ENCODE measurements at places on chromosomes 1 and 21.
A peak's percentile ranks its signal among the peaks of the same experiment; 100 is the strongest.

DNA sequence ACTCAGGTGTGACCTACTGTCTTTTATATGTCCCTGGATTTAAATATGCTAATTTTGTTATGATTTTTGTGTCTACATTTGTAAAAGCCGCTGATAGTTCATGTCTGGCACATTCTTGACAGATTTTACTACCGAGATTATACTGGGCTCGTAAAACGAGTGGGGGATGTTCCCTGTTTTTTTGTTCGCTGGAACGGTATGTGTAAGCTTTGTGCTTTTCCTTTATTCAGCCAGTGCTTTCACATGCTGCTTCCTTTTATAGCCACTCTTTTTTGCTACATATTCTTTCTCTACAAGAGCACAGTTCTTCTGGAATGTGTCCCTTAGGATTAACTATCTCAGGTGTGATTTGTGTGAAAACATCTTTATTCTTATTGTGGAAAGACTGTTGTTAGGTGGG, 46.6 kb downstream of the ADARB1 start:
- no peak for DNase-seq

- no peak for DNase-seq
Measured at GRCh38 chr1:110321846-110322245, 17.3 kb upstream of the RBM15 start.

GRCh38 chr1:227756172-227756959, 21.1 kb downstream of the SNAP47 start:
- no peak for DNase-seq

- peak; percentile 51 for DNase-seq
Measured at GRCh38 chr1:25922056-25922970, 16.1 kb upstream of the STMN1 start.

- no peak for DNase-seq
Measured at GRCh38 chr21:45209685-45210284, 77.9 kb downstream of the POFUT2 start.

DNA sequence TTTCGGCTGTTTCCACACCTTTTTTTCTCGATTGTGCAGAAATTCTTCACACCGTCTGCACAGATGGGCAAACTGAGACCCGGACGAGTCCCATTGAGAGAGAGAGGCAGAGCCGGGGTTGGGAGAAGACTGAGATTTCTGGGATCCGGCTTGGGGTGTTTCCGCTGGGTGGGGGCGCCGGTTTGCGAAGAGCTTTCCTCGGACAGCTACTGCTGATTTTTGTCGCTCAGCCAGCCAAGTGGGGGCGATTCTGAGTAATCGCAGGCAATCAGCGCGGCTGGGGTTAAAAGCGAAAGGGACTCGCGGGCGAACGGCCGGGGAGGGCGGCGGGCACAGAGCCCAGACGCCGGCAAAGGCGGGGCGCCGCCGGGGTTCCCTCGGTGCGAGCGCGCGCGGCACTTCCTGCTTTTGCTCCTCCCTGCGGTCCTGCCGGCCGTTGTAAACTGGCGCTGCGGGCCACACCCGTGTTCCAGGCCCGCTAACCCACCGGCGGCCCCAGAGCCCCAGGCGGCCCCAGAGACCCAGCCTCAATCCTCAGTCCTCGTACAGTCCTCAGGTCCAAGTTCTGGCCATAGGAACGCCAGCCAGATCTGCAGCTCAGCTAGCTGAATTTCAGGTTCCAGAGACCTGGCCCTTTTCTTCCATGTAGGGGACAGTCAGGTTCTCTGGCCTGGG, 32.4 kb upstream of the JUN start:
- peak; percentile 96 for DNase-seq

GRCh38 chr1:57603696-57604095, 179.8 kb upstream of the DAB1 start:
- no peak for DNase-seq

- peak; percentile 58 for DNase-seq
Measured at GRCh38 chr1:234505769-234506102, 26.8 kb upstream of the TARBP1 start.

DNA sequence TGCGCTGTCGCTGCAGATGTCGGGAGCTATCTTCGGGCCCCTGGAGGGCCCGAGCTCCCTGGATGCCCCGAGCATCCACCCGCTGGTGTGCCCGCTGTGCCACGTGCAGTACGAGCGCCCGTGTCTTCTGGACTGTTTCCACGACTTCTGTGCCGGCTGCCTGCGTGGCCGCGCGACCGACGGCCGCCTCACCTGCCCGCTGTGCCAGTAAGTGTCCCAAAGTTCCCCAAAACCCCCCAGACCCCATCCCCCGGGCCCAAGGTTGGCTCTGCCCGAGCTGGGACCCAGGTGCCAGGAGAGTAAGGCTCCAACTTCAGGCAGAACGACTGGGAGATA, 569 bp downstream of the RNF207 start:
- no peak for DNase-seq

- no peak for DNase-seq
Measured at GRCh38 chr1:209685821-209686220, 10.6 kb downstream of the G0S2 start.

DNA sequence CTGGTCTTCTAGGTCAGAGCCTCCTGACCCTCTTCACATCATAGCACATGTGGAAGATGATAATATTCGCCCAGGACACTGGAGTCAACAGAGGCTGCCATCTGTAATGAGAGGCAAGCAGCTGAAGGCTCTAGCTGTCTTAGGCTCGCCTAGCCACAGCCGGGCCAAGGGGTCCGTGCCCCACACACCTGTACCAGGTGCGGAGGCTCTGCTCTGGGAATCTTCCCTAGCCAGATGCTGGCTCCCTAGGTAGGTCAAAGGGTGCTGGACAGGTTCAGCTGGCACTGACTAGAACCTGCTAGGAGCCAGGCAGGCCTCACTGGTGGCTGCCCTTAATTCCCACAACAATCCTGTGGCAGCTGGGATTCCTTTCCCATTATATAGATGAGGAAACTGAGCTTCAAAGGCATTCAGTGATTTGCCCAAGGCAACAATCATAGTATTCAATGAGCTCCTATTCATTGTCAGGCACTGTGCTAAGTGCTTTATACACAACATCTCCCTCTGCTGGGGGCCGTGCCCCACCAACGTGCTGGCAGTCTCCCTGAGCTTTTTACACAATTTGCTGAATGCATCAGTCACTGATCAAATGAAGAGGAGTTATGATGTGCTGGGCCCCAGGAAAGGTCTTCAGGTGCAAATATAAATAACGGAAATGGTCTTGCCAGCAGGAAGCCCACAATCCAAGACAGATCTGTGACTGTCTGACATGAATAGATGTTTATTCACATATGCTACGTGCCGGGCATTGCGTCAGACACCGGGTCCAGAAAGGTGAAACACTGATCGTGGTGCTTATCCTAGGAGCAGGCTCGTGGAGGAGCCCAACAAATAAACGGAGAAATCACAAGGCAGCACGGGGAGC, 58.0 kb downstream of the DDX20 start:
- DNase-seq, result no peak

DNA sequence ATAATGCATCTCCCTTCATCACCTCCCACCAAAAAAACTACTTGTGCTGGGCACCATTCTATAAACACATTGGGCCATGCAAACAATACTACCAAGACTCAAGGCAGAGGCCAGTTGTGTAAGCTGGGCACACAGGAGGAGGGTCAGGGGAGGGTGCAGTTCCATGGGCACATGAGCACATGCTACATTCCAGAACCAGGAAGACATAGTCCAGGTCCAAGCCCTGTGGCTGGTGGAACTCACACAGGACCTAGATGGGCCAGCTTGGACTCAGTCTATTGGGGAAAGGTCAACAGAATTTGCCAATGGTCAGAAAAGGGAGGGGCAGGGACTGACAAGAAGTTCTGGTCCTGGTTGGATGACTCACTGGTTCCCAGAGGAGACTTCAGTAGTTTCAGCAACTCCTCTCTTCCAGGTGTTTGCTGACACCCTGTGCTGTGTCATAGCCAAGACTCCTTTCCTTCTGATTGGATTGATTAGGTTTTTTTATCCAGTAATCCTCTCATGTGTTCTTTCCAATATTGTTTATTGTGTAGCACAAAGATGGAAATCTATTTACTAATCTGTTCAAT, 249.7 kb downstream of the C1orf94 start:
- DNase-seq, result no peak

GRCh38 chr1:116826818-116827606, 72.8 kb downstream of the CD2 start:
- DNase-seq, result no peak

GRCh38 chr1:231872461-231872910, 245.9 kb downstream of the DISC1 start:
- DNase-seq, result peak; percentile 71

DNA sequence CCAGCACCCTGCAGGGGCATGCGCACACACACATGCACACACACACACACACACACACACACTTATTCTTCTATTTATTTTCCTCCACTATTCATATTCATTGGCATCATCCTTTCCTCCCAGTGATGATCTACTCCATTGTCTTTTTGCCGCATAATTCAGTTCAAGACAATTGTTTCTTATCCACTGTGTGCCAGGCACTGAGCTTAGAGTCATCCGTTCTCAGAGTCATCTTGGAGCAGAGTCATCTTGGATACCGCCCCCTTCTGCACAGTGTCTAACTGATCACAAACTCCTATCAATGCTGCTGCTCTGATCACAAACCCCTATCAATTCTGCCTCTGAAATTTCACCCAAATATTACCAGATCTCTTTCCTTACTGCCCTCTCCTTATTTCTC, 102.8 kb upstream of the PROX1 start:
- no peak for DNase-seq

DNA sequence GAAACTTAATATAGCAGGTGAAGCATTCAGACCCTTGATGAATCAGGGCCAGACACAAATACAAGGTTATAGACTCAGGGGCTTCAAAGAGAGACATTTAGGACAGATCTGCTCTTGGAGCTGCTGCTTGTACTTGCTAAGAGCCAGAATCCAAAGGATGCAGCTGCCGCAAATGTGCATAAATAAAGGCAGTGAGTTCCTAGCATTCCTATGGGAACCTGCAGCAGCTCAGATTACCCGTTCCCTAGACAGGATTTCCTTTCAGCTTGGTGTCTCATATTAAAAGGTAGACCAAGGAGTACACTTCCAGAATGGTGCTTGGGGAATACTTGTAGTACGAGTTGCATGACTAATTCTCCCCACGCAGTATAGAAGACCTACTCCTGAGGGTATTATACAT, 9.7 kb upstream of the LRRC53 start:
- DNase-seq, result no peak

- DNase-seq, result no peak
Measured at GRCh38 chr1:61842863-61843514, 100.7 kb downstream of the PATJ start.

GRCh38 chr21:25175938-25176337, 431.3 kb downstream of the MRPL39 start:
- no peak for DNase-seq

- no peak for DNase-seq
Measured at GRCh38 chr1:101379950-101380349, 143.1 kb downstream of the S1PR1 start.

DNA sequence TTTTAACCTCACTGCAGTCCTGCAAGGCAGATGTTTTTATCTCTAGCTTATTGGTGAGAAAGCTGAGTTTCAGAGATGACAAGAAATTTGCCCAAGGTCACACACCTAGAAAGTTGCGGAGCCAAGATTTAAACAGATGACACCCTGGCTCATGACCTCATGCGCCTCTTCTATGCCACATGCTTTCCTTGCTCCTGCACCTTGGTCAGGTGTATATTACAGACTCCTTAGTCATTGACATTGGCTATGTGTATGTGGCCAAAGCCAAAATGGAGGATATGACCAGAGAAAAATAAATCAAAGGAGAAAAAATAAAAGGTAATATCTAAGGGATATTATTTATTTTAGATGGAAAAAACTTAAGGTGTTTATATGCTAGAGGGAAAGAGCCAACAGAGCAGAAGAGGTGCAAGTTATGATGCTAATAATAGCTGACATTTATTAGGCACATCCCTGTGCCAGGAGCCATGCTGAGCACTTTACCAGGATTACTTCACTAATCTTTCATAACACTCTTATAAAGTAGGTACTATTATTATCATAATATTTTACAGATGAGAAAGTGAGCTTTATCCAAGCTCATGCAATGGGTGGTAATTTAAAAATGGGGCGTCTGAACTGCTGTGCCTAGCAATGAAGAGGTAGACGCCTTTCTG, 13.8 kb upstream of the MYOC start:
- DNase-seq, result no peak

- DNase-seq, result no peak
Measured at GRCh38 chr1:34149501-34149900, 15.5 kb downstream of the CSMD2 start.

- DNase-seq, result no peak
Measured at GRCh38 chr1:48205522-48205921, 17.0 kb upstream of the SLC5A9 start.

- DNase-seq, result peak; percentile 13
Measured at GRCh38 chr1:183871142-183871541, 66.2 kb downstream of the RGL1 start.

DNA sequence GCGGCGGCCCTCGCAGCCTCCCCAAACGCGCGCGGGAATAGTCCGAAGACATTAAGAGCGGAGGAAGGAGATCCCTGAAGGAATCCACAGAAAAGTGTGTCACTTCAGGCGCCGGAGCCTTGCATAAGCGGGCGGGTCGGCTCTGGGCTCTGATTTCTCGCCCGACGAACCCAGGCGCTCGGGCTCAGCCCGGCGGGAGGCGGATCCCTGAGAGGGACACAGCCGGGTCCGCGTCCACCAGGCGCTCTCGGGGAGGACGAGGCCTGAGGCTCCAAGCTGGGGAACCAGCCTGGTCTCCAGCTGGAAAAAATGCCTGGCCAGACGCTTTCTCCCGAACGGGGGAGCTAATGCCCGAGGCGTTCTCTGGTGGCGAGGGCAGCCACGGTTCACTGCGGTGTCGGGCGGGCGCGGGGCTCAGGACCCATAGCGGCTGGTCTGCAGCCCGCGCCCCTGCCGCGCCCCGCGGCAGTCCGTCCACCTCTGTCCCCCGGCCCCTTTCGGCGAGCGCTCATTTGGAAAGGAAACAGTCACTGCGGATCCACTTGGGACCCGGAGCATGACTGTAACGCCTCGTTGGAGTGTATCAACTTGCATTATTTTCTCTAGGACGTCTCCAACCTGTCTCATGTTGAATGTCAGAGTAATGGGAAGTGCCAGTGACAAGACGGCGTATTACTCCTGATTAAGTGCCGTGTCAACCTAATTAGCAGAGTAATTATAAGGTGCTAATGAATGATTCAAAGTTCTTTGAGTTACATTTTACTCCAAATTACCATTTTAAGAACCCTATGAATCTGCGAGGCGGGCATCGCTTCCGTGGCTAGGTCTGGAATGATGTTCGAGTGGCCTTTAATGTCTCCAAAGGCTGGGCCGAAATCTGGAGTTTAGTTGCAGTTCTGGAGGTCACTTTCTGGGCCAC, 1.6 kb upstream of the BARHL2 start:
- no peak for DNase-seq

DNA sequence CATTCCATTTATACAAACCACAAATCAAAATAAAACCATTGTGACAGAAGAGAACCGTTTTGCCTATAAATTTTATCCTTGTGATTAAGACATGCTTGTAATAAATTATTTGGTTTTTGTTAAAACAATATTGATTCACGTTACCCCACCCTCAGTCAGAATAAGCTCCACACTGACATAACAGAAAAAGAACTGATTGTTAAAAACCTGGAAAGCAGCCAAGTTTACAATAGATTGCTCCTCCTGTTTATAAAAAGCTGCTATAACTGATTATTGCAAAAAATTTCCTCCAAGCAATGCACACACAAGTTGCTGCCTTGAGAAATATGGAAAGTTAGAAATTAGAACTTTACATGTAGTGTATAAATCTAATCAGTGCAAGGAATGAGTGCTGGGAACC, 263.5 kb downstream of the SETD4 start:
- DNase-seq, result no peak

All from GM03348 (cell line).